Stimulated activated CD8-positive, alpha-beta memory T cell treated with anti-CD3 and anti-CD28 coated beads, Interleukin-15, amount 100 ng/mL, for 4 hours (primary cell): ENCODE measurements at places on chromosomes 5 and 9.

- DNase-seq, result no peak
Observed at GRCh38 chr5:50744776-50745175, 78.3 kb downstream of the PARP8 start.

GRCh38 chr9:70517926-70518610, 103.6 kb upstream of the KLF9 start:
- DNase-seq, result no peak

GRCh38 chr5:160379511-160379910, 9.1 kb upstream of the C1QTNF2 start:
- DNase-seq, result no peak

GRCh38 chr5:140840978-140841962, at the start of gene PCDHA8:
Gene PCDHA8 (plus strand): TSS chr5:140841187. CDS start chr5:140841322, 135 bp downstream.
- DNase-seq, result no peak

- DNase-seq, result no peak
Observed at GRCh38 chr5:54757541-54757940, 227.9 kb downstream of the ESM1 start.
